ENCODE measurements at places on chromosomes 3 and 15.

DNA sequence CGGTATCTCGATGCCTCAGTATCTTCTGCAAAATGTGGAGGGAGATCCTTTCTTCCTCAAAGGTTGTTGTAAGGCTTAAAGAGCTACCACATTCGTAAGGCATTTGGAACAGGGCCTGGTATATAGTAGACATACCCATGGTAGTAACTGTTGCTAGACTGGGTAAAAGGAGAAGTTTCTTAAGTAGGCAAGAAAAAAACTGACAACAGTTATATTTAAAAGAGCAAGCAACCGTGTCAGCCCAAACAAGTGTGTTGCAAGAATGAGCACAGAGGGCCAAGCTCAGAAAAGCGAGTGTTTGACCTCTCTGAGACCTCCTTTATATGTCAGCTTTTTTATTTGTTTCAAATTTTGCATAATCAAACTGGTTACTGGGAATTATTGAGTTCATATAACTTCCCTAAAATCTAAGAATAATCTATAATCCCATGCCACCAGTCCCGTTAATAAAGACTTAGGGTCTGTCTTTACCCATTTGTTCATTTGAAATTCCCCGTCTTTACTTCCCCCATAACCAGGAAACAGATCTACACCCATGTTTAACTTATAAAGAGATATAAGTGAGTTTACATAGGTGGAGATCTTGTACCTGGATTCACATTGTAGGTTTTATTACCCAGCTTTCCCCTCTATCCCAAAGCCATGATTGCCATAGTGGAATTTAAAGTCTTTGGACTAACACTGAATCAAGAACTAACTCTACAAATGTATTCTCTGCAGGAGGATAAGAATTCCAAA lies 7.3 kb downstream of the B3GNT5 start:
- DNase-seq, result no peak

DNA sequence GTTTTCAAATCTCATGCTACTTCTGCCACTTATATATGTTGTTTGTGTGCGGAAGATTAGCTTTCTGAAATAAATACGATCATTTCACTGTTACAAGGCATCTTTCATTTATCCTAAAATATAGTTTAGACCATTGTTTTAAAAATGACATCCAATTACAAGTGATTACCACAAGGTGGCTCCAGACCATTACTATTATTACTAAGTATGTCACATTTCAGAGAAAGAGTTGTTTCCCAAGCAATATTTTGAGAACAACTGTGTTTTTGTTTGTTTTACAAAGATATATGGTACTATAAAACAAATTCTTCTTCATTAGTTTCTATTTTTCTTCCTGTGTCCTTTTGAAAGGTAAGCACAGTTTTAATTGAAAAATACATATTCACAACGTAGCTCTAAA lies 136.0 kb upstream of the RAP2B start:
- no peak for DNase-seq

DNA sequence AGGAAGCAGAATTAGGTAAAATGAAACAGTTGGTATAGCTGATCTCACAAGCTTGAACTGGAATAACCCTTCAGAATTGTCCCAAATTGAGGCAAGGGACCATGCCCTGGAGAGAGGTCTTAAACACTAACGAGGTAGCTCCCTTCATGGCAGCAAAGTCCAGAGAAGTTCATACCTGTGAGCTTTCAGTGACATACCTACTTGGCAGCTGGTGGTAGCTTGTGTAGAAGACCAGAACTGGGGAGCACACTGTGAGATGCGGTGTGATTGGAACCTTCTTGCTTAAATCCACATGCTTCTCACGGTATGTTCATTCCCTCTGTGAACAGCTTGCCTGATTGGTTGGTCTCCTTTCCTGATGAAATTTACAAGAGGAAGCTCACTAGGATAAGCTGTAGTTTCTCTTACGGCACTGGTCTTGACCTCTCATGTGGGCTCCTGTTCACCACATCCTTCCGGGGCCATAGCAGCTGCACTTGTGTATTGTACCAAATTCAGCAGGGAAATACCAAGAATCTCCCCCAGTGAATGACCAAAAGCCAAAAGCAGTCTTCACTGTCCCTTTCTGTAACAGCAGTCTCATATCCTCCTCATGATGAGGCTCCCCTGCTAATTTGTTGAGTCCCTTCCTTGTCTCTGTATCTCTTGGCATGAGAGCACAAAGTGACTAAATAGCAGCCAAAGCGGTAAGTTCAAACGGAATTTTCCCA lies 483.7 kb upstream of the FRG2C start:
- no peak for DNase-seq

DNA sequence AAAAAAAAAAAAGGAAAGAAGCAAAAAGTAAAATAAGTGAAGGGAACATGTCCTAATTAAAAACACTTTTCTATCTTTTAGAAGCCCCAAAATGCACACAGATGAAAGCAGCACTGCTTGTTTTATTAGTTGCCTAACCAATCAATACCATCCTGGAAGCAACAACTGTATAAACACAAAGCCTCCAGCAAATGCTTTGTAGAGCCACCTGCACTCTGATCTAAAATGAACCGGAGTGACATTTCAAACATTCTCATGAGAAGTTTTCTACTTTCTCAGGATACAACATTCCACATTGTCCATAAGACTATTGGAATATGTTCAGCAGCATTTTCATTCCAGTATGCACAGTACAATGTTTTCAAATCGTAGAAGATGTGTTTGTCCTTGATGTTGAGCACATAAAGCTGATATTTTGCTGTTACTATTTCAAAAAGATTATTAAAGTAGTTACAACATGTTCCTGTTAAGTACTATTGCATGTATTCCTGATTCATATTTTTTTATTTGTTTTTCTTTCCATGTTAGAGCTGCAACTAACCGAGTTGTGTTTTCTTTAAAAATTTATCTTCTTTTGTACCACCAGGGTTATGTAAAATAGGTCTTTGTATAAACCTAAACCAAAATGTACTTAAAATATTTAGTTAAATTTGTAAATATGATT lies 50.3 kb upstream of the PLSCR5 start:
- DNase-seq, result no peak

GRCh38 chr3:138371070-138371965 lies 22.9 kb downstream of the MRAS start:
- no peak for DNase-seq

DNA sequence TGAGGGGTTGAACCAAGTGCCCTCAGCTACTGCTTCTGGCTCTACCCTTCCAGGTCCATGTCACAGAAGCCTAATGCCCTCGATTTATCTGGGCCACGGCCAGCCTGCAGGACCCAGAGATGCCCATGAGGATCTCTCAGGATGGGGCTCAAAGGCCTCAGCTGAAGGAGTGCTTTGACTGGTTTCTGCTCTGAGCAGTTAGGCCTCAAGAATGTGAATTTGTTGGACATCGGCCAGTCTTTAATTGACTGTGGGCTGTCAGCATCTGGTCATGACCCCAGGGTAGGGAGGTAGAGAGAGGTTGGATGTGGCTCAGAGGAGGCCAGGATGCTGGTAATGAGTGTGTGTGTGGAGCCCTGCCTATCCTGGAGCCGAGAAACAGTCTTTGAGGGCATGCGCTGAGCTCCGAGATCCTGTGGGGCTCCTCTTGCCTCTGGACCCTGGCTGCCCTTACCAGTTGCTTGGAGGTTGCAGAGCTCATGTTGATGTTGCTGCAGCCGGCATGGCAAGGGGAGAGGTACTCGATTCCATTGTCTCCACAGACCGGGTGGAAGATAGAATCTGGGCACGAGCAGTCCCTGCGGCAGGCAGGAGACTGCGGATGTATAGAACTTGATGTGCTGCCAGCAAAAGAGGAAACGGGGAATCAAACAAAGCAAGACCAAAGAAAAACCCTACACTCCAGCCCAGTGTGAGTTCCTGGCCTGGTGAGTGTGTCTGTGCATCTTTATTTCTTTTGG lies 49.1 kb upstream of the RAB6B start:
- DNase-seq, result peak; percentile 79

GRCh38 chr3:28103861-28104260 lies 137.6 kb upstream of the CMC1 start:
- DNase-seq, result no peak

GRCh38 chr3:134791992-134792391 lies 3.1 kb upstream of the EPHB1 start:
- no peak for DNase-seq

GRCh38 chr15:57902155-57902554 lies 163.4 kb downstream of the ALDH1A2 start:
- no peak for DNase-seq

DNA sequence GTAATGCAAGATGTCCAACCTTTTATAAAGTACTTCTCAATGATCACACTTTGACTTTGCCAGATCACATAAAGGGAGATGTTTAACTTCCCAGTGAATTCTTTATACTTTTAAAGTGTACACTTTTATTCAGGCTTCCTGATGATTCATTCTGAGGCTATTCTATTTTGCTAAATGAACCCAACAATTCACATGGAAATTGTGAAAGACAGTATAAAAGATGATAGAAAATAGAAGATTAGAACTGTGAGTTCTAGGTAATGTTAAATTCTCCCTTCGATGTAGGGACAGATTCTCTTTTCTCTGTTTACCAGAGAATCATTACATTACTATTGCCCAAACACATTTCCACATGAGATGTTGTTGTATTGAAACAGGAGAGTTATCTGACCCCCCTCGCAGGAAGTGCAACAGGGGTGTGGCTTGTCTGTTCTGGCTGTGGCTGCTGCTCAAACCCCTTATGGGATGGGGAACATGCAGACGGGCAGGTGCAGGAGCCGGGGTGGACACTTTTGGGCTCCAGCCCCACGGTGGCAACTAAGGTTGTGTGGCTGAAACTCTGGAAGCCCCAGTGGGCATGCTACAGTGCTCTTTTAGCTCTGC lies 131.3 kb upstream of the LRTM1 start:
- DNase-seq, result no peak

GRCh38 chr3:102525624-102526023 lies 90.8 kb downstream of the ZPLD1 start:
- DNase-seq, result no peak

GRCh38 chr3:169886671-169887070 lies 16.9 kb upstream of the LRRC31 start:
- DNase-seq, result peak; percentile 47

- no peak for DNase-seq
Measured at GRCh38 chr3:42562047-42562907, 19.5 kb downstream of the SEC22C start.

GRCh38 chr3:193665370-193665989 lies 72.5 kb downstream of the OPA1 start:
- DNase-seq, result no peak

GRCh38 chr15:57010724-57011123 lies 92.3 kb downstream of the TCF12 start:
- DNase-seq, result no peak

DNA sequence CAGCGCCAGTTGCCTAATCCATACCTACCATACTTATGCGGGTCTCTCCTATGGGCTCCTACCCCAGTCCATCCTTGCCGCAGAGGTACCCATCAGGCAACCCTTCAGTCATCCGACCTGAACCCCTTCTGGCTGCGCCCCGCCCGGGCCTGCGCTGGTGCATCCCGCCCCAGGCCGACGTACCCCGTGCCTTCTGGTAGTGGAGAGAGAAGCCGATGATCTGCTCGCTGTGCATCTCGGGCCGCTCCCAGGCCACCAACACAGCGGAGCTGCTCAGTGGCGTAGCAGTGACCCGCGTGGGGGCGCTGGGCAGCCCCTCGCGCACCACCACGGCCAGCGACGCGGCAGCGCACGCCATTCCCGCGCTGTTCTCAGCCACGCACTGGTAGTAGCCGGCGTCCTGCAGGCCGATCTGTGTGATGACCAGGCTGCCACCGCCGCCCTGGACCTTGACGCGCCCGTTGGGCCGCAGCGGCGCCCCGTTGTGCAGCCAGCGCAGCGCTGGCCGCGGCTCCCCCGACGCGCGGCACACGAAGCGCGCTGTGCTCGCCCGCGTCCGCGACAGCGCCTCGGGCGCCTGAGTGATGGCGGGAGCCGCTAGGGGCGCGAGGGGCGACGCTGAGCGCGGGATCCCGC lies 17.9 kb upstream of the IGDCC3 start:
- no peak for DNase-seq

GRCh38 chr3:135690664-135691063 lies 274.9 kb upstream of the PPP2R3A start:
- no peak for DNase-seq

- no peak for DNase-seq
Measured at GRCh38 chr3:107845380-107846278, 245.2 kb downstream of the CD47 start.

- no peak for DNase-seq
Measured at GRCh38 chr3:45832699-45833098, 9.2 kb downstream of the LZTFL1 start.

- DNase-seq, result no peak
Measured at GRCh38 chr3:16305111-16305541, 40.1 kb downstream of the OXNAD1 start.

DNA sequence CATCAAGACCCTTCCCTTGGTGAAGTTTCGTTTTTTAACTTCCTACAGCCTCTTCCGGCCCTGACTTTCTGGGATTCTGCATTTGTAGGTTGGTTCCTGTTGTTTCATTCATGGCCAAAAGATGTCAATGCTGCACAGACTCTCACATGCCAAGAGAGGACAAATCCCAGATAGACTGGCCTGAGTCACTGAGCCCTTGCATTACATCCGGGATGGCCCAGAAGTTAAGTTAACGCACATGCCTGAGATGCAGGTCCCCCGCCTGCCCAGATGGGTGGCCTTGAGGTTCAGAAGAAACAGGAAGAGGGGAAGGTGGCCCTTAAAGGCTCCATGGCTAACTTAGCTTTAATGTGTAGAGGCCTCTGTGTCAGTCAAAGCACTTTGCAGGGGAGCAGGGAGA lies 51.6 kb upstream of the SRGAP3 start:
- DNase-seq, result no peak

DNA sequence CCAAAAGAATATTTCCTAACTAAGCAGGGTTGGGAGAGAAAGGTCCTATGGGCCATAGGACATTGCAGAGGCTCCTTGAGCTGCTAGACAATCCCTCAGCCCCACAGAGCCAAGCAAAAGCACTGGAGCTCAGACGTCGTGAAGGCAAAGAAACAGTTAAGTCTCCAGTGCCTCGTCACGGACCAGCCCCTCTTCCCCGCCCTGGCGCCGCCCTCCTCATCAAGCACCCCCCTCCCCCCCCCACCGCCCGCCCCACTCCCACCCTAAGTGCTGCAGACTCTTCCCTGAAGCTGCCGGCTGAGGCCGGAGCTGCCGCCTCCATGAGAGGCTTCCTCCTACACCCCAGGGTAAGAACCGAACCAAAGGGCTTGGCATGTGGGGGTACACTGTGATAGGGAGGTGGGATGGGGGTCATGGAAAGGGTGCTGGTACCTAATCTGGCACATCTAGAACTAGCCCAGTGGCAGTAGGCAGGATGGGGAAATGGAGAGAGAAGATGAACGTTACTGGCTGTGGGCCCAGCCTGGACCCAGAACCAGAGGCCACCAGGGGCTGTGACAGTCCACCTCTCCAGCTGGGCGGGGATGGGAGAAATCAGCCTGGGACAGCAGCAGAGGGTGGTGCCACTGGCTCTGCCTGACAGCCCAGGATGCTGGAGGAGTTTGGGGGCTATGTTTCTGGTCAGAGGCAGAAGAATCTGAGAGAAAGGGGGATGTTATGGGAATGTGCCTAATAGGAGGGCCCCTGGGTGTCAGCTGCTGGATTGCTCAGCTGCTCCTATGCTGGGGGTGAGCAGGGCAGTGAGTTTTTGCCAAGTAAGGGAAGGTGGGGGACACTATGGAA lies at the start of gene MAP1A:
TSS of gene MAP1A (plus strand) at position 255 of the 843 bp plus-strand sequence. CDS start 3,866 bp downstream, outside the sequence.
- DNase-seq, result peak; percentile 92

Data from femur (tissue), 1 donor.